CD14-positive monocyte (primary cell): ENCODE measurements at places on chromosomes 13 and 19.

DNA sequence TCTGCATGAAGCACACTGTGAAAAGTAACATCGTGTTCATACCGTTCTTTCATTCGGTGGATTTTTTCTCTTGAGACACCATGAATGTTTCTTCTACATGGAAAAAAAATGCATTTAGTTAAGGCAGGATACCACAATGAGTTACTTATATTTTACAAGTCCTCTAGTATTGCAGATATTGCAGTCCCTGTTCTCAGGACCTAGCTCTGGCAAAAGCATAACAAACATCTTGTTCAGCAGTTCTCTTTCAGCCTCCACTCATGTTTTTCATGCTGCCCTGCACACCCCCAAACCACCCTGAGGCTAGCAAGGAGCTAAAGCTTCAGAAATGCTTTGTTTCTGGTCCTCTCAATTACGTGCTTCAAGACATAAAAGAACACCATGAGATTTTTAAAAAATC is 24.8 kb downstream of the N4BP2L1 start:
- DNase-seq, result no peak

DNA sequence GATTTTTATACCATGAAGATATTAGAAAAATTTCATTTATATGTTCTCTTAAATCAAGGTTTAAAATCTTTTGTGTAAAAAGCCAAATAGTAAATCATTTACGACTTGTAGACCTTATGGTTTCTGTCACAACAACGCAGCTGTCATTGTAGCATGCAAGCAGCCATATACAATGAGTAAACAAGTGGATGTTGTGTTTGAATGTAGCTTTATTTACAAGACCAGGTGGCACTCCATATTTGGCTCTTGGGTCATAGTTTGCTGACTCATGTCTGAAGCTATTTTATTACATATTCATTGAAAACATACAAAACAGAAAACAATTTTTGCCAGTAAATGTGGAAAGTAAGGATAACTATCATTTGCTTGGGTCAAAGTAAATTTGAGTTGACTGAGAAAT is 930.8 kb downstream of the SLITRK5 start:
- DNase-seq, result no peak

DNA sequence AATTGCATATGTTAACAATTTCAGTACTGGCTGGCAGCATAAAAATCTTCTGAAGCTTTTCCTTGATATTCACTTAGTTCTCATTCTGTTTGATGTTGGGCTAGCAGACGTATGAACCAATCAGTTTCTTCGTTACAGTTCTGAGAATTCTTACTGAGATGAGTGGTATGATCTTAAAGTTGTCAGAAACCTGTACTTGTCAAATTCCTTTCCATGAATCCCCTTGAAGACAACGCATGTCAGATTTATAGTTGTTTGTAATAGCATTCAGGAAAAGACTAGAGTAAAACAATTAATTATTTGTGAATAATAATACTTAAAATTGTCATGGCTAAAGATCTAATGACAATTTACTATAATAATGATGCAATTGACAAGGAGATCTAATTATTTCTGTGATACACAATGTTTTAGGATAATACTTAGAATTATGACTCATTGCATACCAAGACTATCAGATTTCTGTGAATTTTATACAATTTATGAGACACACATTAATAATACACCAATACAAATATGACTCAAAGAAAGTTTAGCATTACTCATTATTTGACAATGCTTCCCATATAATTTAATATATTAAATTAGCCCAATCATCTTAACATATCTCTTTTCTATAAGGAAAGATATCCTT is 447.2 kb downstream of the RFC3 start:
- no peak for DNase-seq

- no peak for DNase-seq
Measured at GRCh38 chr13:75875450-75875849, 239.3 kb downstream of the LMO7 start.

- DNase-seq, result no peak
Measured at GRCh38 chr19:40256512-40256911, 28.6 kb downstream of the AKT2 start.

GRCh38 chr13:31485651-31486051 is 253.7 kb upstream of the RXFP2 start:
- DNase-seq, result no peak

DNA sequence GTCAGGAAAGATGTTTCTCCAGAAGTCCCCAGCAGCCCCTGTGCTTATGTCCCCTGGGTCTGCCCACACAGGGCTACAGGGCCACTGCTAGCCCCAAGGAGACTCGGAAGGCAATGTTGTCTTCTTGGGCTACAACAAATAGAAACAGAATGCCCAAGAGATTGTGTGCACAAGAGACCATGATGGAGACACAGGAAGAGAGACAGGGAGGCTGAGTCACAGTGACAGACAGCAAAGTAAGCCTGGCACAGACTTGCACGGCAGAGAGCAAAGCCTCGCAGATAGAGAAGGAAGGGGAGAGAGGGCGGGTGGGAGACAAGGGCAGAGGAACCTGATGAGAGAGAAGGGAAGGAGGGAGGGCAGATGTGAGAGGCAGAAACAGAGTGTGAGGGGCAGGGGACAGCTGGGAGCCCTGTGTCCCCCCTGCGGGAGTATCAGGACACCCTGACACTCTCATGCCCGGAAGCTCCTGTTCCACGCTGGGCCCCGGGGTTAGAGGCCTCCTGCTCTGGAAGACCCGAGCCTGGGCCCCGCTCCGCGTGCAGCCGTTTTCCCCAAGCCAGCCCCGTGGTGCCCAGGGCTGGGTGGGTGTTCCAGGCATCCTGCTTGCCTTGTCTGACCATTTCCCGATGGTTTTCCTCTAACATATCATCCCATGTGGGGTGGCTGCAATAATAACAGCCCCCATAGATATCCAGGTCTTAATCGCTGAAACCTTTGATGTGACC is 2.7 kb upstream of the PLA2G4C start:
- no peak for DNase-seq

- peak; percentile 2 for DNase-seq
Measured at GRCh38 chr13:33676045-33676989, 141.6 kb upstream of the RFC3 start.

- no peak for DNase-seq
Measured at GRCh38 chr13:46345866-46346265, 41.2 kb downstream of the RUBCNL start.

GRCh38 chr13:22211876-22212275 is 541.0 kb downstream of the FGF9 start:
- no peak for DNase-seq

GRCh38 chr13:92384410-92384809 is 842.2 kb upstream of the GPC6 start:
- no peak for DNase-seq

DNA sequence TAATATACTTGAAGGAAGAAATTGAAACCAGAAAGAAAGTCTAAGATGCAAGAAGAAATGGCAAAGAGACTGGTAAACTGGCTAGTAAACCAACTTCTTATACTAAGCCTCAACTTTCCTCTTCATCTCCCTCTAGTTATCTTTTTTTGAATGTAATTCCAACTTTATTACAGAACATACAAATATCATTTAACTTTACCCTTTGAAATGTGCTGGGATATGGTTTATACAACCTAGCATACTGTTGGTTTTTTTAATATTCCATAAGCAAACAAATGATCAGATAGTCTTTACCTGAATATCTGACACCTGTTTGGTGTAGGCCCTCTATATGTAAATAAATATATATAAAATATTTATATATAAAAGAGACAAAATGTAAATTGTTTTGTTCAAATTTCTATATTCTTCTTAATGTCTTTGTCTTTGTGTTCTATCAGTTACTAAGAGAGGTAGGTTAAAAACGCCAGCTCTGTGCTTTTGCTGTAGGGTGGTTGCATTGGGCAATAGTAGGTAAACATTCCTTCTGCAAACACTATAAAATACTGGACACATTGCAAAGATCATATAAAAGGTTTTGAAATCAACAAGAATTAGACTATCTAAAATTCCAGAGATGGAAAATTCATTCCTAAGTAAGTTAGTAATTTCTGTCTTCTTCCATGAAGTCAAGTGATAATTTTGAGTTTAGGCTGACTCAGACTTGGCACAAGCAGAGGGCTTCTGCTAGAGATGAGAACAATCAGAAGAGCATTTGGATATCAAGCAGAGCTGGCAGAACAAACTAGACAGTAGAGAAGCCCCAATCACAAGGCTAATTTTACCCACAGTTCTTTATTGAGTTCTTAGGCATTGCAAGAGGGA is 383.3 kb downstream of the RFC3 start:
- no peak for DNase-seq

- no peak for DNase-seq
Measured at GRCh38 chr13:86426437-86426836, 627.2 kb upstream of the SLITRK6 start.

DNA sequence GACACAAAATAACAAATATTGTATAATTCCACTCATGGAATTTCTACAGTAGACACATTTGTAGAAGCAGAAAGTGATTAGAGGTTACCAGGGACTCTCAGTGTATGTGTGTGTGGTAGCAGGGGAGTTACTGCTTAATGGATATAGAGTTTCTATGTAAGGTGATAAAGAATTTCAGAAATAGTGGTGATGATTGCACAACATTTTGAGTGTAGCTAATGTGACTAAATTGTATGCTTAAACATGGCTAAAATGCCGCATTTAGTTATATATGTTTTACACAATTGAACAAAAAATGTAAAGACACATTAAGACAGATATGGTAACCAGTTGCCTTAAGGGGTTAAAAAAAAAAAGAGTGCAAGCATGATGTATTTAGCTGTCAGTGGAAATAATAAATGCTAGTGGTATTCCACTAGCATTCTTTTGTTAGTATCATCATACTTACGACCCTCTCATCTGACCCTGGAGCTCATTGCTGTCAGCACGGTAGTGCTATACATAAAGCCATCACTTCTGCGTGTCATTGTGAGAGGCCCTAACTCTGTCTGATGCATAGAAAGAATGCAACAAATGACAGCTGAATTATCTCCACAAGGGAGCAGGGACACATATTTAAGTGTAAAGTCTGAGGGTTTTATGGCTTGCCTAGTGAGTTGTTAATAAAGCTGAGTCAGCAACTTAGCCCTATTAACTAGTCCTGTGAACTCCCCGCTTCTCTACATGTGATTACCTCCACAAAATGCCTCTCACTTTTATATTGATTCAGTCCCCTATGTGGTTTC is 134.1 kb upstream of the RXFP2 start:
- no peak for DNase-seq

DNA sequence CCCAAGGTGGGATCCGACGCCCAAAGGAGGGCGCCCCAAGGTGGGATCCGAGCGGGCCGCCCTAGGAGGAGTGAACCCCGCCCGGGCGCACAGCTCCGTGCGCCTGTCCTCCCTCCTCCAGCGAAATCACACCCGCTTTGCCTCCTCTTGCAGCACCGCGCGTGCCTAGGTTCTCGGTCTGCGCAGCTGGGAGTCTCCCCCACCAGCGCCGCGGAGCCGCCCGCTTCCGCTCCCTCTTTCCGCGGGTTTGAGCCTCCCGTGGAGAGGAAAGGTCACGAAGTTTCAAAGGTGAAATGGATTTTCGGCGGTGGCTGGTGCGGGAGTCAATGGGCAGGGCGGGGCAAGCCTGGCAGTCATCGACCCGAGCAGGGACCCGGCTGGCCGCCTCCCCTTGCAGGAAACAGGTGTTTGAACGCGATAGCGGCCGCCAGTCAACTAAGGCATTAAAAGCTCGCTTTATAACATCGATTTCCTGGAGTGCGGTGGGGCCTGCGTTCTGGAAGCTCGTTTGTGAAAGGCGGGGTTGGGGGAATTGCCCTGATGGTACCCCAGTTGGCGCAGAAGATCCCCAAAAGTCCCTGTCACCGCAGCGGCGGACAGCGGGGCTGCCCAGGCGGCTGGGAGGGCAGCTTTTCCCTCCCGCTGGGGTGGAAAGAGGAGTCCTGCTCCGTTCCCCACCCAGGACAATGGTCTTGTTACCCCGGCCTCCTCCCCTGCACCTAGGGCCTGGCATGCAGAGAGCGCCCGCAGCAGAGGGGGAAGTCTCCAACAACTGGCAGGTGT is 9.0 kb upstream of the SOX1 start:
- no peak for DNase-seq

- no peak for DNase-seq
Measured at GRCh38 chr13:23243066-23243465, 62.3 kb downstream of the SGCG start.

DNA sequence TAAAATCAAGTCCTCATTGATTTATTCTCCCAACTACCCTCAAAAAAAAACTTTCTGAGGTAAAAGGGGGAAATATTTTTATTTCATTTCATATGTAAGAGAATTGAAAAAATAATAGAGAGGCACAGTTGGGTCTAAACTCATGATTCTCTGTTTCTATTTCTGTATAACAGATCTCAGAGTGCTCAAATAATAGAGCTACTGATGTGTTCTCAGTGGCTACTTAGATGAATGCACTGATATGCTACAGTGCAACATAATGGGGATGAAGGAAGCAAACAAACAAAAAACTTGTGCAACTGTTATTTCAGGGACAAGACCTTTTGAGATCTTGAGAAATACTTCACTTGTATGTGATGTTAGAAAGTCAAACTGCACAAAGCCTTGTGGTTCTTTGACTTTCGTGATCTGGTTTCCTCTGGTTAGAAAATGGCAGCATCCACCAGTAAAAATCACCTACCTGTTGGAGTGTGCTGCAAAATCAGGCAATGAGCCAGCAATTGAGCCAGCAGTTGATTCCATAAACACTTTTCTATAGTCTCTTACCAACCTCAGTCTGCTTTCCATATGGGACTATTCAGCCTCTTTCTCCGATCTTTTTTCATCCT is 9.7 kb upstream of the DACH1 start:
- DNase-seq, result no peak

DNA sequence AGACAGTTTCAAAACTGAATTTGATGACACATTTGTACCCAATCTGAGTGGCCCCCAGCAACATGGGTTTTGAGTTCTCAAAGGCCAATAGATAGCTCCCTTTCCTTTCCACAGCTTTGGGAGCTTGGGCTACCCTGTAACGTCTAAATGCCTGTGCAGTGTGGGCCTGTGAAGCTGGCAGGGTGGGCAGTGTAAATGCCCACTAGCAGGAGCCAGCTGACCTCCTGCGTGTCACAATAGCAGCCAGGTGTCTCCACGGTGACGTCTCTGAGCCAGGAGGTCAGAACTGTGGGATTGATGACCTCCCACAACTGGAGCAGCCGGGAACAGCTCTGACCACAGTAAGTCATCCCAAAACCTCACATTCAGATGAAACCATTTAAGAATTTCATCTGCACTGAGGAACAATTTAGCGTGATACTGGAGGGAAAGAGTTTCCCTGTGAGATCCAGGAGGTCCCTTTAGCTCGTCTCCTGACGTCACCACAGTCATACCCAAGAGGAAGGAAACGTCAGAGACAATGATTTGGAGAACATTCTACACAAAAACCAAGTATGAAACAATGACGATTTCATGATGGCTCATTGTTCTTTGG is at the start of gene IPO5:
TSS of gene IPO5 (plus strand) at position 300 of the 595 bp plus-strand sequence. CDS start 23,022 bp downstream, outside the sequence.
- DNase-seq, result no peak
